Fibroblast of villous mesenchyme (primary cell): ENCODE measurements at places on chromosomes 3 and 15. TPM values are rescaled to one million over a fixed set of nuclear protein-coding genes. Genes with fewer than 3 reads are reported as not detected.
A peak's percentile ranks its signal among the peaks of the same experiment; 100 is the strongest.

- peak; percentile 34 for DNase-seq
These were observed 61.3 kb upstream of the VGLL4 start for GRCh38 chr3:11705049-11705448.

- DNase-seq, result no peak
These were observed 341.4 kb downstream of the CNTN3 start for GRCh38 chr3:74273091-74273490.

- DNase-seq, result no peak
These were observed 9.8 kb downstream of the SLC6A1 start for GRCh38 chr3:11002371-11002807.

- DNase-seq, result no peak
These were observed 267.3 kb upstream of the SLITRK3 start for GRCh38 chr3:165463531-165463930.

DNA sequence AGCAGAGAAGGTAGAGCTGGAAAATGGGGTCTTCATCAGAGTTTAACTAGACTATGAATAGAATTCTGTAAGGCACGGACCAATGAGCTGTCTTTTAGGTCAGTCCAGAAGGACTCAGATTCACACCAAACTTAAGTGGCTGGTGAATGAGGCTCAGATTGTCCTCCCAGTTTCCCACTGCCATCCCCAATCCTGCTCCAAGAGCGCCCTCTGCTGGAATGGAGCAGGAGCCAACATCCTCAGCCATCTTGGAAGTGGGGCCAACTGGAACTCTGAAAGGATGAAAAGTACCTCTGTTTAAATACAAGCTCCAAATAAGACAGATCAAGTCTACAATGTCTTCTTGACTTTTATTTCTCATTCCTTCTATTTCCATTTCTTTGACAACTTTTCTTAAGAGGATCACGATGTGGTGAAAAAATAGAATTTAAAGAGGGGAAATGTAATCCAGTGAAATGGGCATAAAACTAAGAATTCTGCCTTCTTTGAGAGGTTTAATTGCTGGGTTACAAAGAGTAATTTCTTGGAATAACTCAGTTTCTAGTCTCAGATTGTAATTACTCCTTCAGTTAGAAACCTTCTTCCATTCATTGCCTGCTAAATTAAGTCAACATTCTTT is 217.1 kb upstream of the TPRG1 start:
- DNase-seq, result peak; percentile 91

DNA sequence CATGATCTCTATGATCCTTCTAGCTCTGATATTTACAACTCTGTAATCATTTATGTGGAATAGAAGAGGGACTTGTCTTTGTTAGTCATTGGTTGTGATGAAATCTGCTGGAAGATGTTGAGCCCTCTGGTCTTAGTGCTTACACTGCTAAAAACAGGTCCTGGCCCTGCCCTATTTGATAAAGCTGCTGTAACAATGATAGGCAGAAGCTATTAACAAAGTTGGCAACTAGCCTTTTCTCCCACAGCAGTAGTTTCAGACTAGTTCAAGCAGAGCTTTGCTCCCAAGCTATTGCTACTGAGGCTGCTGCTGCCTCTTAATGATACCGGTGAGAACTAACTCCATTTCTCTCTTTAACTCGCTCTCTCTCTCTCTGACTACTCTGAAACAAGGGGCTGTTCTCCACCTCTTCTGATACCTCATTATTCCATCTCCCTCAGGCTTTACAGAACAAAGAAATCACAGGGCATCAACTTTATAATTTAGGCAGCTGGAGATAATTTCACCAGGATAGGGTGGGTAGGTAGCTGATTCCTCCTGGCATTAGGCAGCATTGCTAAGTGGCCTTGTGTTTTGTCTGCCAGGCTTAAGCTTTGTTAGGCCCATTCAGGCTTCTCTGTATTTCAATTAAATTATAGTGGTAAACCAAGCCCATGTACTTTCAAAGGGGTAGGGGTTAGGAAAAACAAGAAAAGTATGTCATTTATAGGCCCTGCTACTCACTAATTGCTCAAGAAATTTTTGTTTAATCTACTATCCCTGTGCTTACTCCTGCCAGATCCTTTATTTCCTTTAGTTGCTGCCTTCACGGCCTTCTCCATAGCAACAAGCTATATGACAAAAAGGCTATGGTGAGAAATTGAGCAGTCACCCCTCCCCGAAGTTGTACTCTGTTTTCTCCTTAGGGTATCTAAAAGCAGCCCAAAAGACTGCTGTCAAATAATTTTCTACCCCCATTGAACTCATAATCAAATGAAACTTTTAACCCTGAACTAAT is 139.6 kb downstream of the RBPMS2 start:
- peak; percentile 92 for DNase-seq

Gene SCG5
- total RNA-seq, result 8.7 and 17.7 TPM in 2 replicates

Gene GOLGA6B
- total RNA-seq, result not detected in 2 replicates

Gene ATP2B2
- not detected in 2 replicates for total RNA-seq

Gene GRM2
- under 0.01 TPM in 1 of 2 replicates, not detected in the other for total RNA-seq

Gene TPRG1
- total RNA-seq, result 1.3 and 3.5 TPM in 2 replicates
